DND-41 (cell line): ENCODE measurements at places on chromosomes 2 and 18.

DNA sequence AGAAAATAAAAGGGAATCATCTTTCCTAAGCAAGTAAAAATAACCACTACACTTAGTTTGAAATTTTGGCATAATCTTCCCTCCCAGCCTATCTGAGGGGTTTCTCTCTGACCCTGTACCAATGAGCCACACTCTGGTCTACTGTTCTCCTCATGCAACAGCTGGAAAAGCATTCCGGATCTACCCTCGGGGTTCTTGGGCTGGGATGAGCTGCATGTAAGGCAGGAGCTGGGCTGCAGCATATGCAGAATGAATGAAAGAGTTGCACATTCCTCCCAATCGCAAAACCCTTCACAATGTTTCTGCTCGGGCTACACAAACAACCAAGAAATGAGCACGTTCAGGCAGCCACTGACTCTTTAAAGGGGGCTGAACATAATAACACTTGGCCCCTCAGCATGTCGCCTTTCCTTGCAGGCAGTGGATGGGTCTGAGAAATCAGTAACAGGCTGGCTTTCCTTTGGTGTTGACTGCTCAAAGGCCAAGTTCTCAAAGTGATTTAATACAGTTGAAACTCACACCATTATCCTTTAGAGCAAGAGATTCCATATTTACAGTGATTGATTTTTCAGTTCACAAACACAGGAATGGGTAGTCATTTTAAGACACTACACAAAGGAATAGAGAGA, 180.4 kb upstream of the ZFP36L2 start:
- DNase-seq, result no peak
- no peaks in the 10 kb centered on the region for H3K4me1 ChIP-seq

DNA sequence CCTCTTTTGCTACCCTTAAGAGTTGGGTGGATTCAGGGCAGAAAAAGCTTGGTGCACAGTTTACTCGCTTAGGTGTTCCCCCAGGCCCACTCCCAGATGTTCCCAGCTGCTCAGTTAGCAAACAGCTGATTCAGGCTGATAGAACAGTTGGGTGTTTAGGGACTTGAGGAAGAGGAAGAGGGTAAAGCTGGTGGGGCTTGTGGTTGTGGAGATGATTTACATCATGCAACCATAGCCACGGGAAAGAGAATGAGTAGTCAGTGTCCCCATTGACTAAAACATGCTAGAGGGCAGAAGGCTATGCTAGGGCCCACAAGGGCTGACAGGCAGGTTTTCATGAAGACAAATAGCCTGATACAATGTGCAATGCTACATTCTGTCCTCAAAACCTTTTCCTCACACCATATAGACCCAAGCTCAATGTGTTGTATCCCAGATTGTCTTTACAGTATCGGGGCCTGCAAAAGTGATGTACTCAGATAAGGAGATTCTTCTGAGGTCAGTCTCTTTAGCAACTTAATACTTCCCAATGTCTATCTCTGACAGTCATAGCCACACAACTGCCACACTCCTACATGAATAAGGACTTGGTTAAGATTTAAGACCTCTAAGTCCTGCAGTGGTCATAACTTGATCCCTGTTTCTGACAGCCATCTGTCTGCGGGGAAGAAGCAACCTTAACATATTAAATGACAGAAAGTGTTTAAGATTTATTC, 15.6 kb downstream of the COLEC12 start:
- H3K4me1 ChIP-seq, result no peaks in the 10 kb centered on the region
- no peak overlapping the region for H3K27ac ChIP-seq
- H3K27me3 ChIP-seq, result peaks cover 4% of the 10 kb centered on the region
- DNase-seq, result no peak

- no peak overlapping the region for H3K4me3 ChIP-seq
- DNase-seq, result no peak
- H3K27me3 ChIP-seq, result no peaks in the 10 kb centered on the region
Observed at GRCh38 chr2:129912871-129913694, 66.4 kb upstream of the RAB6C start.

- no peak overlapping the region for H3K27ac ChIP-seq
- H3K36me3 ChIP-seq, result no peaks in the 10 kb centered on the region
- H3K4me3 ChIP-seq, result no peak overlapping the region
- peaks cover 11% of the 10 kb centered on the region; the same call in 1 of the 2 replicates for H3K4me1 ChIP-seq
- H3K27me3 ChIP-seq, result no peaks in the 10 kb centered on the region
- no peak for DNase-seq
Observed at GRCh38 chr2:49831698-49832367, 677.5 kb upstream of the FSHR start.

DNA sequence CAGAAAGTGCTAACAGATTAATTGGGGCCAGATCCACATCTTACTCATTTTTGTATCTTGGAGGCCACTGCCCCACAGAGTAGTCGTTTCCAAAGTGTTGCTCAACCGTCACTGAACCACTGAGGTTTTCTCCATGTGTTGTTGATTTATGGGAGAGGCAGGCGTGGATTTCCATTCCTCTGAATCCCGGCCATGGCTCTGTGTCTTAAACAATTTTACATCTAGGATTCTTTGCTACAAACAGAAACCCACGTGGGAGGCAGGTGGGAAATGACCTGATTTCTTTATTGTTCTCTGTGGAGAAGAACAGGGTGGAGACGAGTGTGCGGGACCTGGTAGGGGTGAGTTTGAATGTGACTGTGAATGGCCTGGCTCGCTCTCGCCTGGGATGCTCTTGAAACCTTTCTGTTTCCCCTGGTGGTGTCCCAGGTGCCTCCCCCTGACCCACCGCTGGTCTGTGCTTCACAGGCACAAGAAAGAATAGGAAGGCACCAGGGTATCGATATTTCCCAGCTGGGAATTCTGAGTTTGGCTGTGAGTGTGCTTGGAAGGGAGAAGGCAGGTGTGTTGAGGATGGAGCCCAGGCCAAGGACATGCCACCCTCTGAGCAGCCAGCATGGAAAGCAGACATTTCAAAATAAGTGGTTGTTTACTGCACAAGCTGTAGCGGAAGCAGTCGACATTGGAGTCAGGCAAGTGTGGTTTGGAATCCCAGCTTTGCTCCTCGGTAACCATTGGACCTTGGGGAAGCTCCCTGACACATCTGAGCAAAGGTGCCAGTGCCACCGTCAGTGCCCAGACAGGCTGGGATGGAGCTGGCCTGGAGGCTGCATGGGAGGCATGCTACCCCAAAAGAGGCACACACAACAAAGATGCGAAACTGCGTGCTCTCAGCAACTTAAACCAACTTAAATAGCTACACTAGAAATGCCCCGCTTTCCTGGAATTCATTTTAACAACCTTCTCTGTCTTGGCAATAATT, 50.0 kb downstream of the LPIN1 start:
- H3K27ac ChIP-seq, result no peak overlapping the region
- H3K4me3 ChIP-seq, result no peak overlapping the region
- H3K36me3 ChIP-seq, result peaks cover 74% of the 10 kb centered on the region
- DNase-seq, result no peak
- no peaks in the 10 kb centered on the region for H3K4me1 ChIP-seq
- no peaks in the 10 kb centered on the region for H3K27me3 ChIP-seq

DNA sequence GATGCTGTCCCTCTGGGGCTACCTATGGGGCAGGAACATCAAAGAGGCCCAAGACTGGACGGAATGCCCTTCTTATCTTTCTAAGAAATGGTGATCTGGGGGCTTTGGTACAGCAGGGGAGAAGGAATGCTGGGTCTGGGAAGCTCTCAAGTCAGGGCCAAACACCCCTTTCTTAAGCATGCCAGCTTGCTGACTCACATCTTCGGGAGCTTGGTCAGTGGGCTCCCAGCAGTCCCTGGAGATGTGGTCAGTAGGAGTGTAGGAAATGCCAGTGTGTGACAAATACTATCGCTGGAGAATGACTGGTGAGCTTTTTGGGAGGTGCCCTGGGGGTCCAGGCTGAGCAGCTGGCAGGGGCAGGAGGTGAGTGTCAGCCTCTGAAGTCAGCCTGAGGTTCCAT, 105.0 kb upstream of the CDC42EP3 start:
- no peak overlapping the region for H3K4me3 ChIP-seq
- H3K27me3 ChIP-seq, result no peaks in the 10 kb centered on the region
- no peaks in the 10 kb centered on the region for H3K36me3 ChIP-seq

DNA sequence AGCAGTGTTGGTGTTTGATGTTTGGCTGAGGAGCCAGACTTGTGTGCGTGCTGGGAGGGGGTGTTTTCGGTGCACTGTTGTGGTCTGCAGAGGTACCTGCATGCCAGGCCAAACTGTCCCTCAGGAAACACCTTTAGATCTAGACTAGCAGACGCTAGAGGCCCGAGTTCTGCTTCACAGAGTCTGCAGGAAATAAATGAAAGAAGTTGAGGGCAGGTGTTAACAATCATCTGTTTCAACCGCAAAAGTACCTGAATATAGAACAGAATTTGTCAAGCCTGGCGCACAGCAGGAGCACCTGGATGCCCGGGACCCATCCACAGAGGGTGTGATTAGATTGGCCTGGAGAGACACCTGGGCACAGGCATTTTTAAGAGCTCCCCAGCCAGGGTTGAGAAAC, 40.5 kb upstream of the REL start:
- no peak overlapping the region for H3K27ac ChIP-seq
- no peaks in the 10 kb centered on the region for H3K36me3 ChIP-seq
- no peaks in the 10 kb centered on the region for H3K27me3 ChIP-seq
- H3K4me1 ChIP-seq, result no peaks in the 10 kb centered on the region
- no peak for DNase-seq

DNA sequence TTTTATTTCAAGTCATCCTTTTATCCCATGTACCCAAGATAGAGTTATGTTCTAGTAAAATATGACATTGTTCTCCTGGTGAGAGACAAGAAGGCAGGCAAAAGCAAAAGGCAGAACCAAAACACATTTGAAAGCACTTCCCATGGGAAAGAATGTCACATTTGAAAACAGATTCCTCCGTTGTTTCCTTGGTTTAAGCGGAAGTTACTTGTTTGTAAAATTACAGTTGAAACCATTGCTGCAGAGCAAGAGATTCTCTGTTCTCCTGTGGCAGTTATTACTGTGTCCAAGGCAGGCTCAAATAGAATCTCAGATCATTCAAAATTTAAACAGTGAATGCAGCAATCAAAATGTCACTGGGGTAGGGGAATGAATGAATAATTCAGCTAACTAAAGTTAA, 149.6 kb downstream of the MTCL1 start:
- H3K4me1 ChIP-seq, result no peaks in the 10 kb centered on the region
- no peak for DNase-seq
- no peaks in the 10 kb centered on the region for H3K27me3 ChIP-seq
- H3K27ac ChIP-seq, result no peak overlapping the region
- H3K36me3 ChIP-seq, result no peaks in the 10 kb centered on the region
- H3K4me3 ChIP-seq, result no peak overlapping the region

DNA sequence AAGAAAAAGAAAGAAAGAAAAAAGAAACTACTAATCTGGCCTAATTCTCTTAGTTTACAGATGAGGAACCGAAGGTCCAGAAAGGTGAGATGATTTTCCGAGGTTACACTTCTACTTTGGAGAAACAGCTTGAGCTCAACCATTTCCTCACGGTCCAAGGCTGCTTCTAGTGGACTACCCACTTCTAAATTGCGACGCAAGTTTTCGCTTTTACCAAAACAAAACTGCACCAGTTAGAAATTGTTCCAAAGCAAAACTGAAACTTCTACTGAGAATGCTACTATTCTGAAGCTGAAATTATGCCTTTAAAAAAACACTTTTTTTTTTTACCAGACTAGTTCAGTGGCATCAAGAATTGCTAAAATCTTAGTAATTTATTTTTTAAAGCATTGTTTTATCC, 101.6 kb downstream of the INO80D start:
- H3K4me1 ChIP-seq, result no peaks in the 10 kb centered on the region
- no peak overlapping the region for H3K27ac ChIP-seq
- no peak for DNase-seq
- no peak overlapping the region for H3K4me3 ChIP-seq
- H3K27me3 ChIP-seq, result no peaks in the 10 kb centered on the region
- no peaks in the 10 kb centered on the region for H3K36me3 ChIP-seq

DNA sequence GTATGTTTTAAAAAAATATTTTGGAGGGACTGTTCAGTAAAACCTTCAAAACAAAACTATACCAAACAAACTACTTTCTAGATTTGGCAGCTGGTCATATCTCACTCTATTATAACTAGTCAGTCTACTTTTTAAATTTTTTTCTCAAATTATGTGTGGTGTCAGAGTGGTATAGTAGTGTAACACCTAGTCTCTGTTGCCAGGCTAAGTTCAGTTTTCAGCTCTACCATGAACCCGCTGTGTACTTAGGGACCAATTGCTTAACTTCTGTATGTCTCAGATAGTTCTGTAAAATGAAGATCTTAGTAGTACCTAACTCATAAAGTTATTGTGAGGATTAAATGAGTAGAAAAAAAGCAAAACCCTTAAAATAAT, 54.3 kb downstream of the GPD2 start:
- H3K27ac ChIP-seq, result no peak overlapping the region
- no peak for DNase-seq
- no peaks in the 10 kb centered on the region for H3K36me3 ChIP-seq
- no peak overlapping the region for H3K4me3 ChIP-seq
- H3K27me3 ChIP-seq, result no peaks in the 10 kb centered on the region
- no peaks in the 10 kb centered on the region for H3K4me1 ChIP-seq

DNA sequence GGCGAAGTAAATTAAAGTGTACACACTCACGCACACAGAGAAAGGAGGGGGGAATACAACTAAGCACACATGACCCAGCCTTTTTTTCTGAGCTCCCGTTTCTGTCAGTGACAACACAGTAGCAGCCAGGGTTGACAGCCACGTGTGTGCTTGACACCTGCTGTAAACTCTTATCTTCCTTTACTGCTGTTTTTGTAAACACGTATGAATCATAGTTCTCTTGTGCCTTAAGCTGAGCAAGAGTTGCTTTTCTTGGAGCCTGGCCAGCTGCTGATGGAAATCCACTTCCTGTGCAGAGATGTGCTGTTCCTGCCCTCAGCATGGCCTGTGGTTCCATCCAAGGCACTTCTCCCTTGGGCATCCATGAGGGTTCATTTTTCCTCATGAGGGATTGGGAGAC, 561.9 kb downstream of the GALR1 start:
- no peaks in the 10 kb centered on the region; the same call in 1 of the 2 replicates for H3K4me1 ChIP-seq
- H3K36me3 ChIP-seq, result no peaks in the 10 kb centered on the region
- H3K27me3 ChIP-seq, result no peaks in the 10 kb centered on the region
- no peak overlapping the region for H3K27ac ChIP-seq
- peak; percentile 20 for DNase-seq
